ENCODE measurements at places on chromosomes 3 and 15. TPM values are rescaled to one million over a fixed set of nuclear protein-coding genes. Genes with fewer than 3 reads are reported as not detected.

COL6A5 gene
- 0.15 TPM for polyA plus RNA-seq

GOLGA8K gene
- 0.47 TPM for polyA plus RNA-seq

ZNF860 gene
- 1.8 TPM for polyA plus RNA-seq

OIP5 gene
- polyA plus RNA-seq, result 6.4 TPM

XXYLT1 gene
- 10.4 TPM for polyA plus RNA-seq

PLA2G4D gene
- polyA plus RNA-seq, result 1.0 TPM

SPINK8 gene
- 1.2 TPM for polyA plus RNA-seq

PKM gene
- polyA plus RNA-seq, result 235 TPM

CPA3 gene
- polyA plus RNA-seq, result 0.28 TPM

SENP8 gene
- polyA plus RNA-seq, result 1.3 TPM

MELTF gene
- 3.0 TPM for polyA plus RNA-seq

GOLGB1 gene
- 11.3 TPM for polyA plus RNA-seq

GATM gene
- 12.5 TPM for polyA plus RNA-seq

CCR9 gene
- polyA plus RNA-seq, result not detected

TGM5 gene
- 12.9 TPM for polyA plus RNA-seq

SLC35A5 gene
- polyA plus RNA-seq, result 9.0 TPM

ARPP21 gene
- 0.01 TPM for polyA plus RNA-seq

ACTRT3 gene
- 0.31 TPM for polyA plus RNA-seq

CYP8B1 gene
- polyA plus RNA-seq, result not detected

IGF2BP2 gene
- 0.62 TPM for polyA plus RNA-seq

NOX5 gene
- polyA plus RNA-seq, result 0.26 TPM
